ENCODE measurements at places on chromosomes 1 and 21. TPM values are rescaled to one million over a fixed set of nuclear protein-coding genes. Genes with fewer than 3 reads are reported as not detected.

OPTC gene
- total RNA-seq = not detected

SLC5A9 gene
- not detected for total RNA-seq

PTGS2 gene
- total RNA-seq = 29.4 TPM

AMY1C gene
- not detected for total RNA-seq

FTCD gene
- not detected for total RNA-seq

TNFAIP8L2 gene
- not detected for total RNA-seq

C1orf53 gene
- 20.4 TPM for total RNA-seq

PIK3R3 gene
- total RNA-seq = 20.6 TPM

PRUNE1 gene
- total RNA-seq = 26.6 TPM

PSRC1 gene
- total RNA-seq = 83.5 TPM

CFHR1 gene
- total RNA-seq = not detected

GRCh38 chr1:212561501-212561931, 47.0 kb upstream of the ATF3 start:
- peak; percentile 86 for DNase-seq

DNA sequence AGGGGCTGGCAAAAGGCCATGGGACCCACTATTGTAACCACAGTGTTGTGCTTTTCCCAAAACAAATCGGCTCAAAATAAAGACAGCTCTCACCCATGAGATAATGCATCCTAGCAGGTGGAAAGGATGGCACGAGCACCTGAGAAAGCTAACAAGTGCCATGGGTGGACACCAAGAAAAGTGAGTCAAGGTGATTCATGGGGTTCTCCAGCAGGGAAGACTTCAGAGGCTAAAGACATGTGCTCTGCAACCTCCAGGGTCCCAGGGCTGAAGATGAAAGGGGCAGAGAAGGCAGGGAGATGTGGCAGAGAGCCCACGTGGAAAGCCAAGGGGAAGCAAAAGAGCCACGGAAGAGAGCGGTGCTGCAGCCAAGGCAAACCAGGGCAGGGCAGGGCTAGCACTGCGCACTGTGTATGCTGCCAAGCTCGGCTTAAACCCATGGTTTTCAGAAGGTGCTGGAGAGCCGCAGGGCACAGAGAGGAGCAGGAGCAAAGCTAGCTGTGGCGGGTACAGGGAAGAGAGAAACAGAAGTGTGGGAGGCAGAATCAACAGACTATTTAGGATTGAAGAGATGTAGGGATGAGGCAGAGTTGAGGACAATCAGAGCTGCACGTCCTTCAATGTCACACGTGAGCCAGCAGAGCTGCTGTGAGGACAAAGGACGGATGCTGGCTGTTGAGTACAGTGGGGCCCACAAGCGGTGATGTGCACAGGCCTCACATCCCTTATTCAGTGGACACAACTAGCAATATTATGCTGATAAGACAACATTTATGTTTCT, 41.8 kb upstream of the C1orf198 start:
- no peak for DNase-seq

- no peak for DNase-seq
These were observed 2.4 kb downstream of the IRF6 start for GRCh38 chr1:209803568-209803967.

DNA sequence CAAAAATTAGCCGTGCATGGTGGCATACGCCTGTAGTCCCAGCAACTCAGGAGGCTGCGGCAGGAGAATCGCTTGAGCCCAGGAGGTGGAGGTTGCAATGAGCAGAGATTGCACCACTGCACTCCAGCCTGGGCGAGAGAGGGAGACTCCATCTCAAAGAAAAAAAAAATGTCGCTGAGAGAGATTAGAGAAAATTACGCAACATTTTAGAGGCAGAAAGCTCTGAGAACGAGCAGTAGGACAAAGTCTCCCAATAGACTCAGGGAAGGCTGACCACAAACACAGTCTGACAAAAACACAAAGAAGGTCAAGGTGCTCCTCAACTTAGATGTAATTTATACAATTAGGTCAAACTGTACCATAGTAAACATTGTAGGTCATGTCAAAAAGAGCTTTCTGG, 367.6 kb upstream of the ZRANB2 start:
- DNase-seq = no peak

DNA sequence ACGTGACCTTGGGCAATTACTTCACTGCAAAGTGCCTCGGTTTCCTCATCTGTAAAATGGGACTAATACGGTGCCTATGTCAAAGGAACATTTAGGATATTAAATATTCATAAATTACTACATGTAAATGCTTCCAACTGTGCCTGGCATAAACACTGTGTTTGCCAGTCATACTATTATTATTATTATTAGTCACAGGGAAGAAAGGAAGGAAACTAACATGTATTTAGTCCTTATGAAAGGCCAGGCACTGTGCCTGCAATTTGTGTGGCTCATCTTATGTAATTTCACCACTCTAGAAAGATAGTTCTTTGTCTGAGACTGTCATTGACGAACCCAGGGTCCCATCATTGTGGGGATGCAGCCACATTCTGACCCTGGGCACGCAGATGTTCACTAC, 45.0 kb downstream of the EPHB2 start:
- no peak for DNase-seq

GRCh38 chr21:45539796-45540600, 2.2 kb downstream of the SLC19A1 start:
- no peak for DNase-seq

DNA sequence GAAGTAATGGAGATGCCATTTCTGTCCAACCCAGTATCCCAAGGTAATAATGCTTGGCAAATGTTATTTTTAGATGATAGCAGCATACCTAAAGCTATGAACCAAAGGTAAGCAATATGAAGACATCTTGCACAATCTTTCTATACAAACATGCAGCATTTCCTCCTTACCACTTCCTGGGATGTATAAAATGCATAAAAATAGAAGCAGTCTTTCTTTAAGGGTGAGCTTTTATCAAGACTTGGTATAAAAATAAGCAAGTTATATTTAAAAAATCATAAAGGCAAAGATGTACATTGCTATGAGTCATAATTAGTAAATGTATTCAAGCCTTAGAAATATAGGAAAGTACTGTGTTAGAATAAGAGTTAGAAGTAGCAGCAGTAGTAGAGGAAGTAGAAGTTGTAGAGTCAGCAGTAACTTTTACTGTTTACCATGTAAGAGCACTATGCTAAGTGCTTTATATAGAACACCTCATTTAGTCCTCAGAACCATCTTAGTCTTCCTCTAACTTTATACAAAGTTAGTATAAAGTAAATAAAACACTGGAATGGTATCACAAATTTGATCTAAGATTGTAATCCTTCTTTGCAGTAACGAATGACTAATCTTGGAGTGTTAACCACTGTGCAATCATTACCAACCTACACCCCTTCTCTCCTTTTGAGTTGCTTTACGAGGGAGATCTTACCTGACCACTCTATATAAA, 371.3 kb downstream of the VAV3 start:
- peak; percentile 76 for DNase-seq

DNA sequence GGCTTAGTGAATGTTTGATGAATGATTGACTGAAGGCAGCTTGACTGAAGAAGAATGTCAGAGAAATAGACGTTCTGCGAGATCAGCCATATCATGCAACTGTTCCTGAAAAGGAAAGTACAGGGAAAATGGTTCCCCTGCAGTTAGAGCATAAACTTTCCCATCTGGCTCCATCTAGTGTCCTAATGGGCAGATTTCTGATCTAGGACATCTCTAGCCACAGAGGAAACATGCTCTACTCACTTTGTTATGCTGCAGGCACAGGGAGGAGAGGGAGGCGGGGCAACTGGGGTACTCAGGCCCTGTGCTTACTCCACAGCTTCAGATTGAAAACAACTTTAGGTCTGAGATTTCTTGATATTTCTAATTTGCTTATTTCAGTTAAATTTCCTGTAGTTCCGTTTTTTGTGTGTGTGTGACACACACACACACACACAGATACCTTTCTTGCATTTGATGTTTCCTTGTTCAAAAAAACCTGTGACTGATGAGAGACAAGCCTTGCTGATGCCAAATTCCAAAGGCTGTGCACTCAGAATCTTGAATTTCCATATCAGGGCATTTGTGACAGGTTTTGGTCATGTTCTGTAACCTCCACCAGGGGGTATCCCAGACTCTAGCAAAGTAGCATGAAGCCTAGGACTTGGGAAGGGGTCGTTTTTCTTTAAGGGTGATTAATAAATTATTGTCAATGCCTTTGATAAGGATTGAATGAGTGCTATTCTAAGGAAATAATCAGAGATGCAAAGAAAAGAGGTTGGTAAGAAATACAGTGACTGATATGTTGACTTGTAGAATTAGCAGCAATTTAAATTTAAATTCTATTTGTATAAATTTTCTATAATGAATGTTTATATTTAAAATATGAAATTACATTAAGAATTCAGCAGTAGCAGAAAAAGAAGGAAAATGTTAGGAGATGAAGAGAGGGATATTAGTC, 139.7 kb upstream of the BEND5 start:
- peak; percentile 41 for DNase-seq

- DNase-seq = no peak
These were observed 240.0 kb upstream of the CAMK1G start for GRCh38 chr1:209343511-209343910.

- no peak for DNase-seq
These were observed 61.1 kb upstream of the GNG4 start for GRCh38 chr1:235710687-235711086.

DNA sequence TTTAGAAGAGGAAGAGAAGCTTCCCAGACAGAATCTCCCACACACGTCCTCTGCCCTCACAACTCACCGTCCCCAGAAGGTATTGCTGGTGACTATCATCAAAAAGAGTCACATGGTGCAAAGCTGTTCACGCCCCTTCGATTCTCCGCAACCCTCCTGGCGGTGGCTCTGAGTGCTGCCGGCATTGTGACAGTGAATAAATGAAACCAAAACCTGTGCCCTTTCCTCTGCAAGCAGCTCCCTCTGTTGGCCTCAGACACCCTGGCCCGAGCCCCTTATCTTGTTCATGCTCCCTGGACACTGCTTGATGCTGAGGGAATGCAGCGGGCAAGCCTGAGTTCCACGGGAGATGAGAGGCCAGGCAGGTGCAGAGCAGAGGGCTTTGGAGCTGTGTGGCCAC, 510.3 kb downstream of the NPHP4 start:
- DNase-seq = no peak

- DNase-seq = peak; percentile 83
These were observed 13.7 kb upstream of the E2F2 start for GRCh38 chr1:23544444-23545389.

GRCh38 chr1:156021093-156021428, 310 bp upstream of the SSR2 start:
- DNase-seq = no peak

GRCh38 chr1:196877964-196878363, 9.9 kb upstream of the CFHR4 start:
- peak; percentile 12 for DNase-seq

GRCh38 chr1:221840511-221841243, 98.8 kb upstream of the DUSP10 start:
- peak; percentile 32 for DNase-seq

- no peak for DNase-seq
These were observed 21.6 kb upstream of the CCDC27 start for GRCh38 chr1:3730543-3731247.

GRCh38 chr1:182699393-182700350, 15.3 kb upstream of the RGS8 start:
- peak; percentile 3 for DNase-seq

- no peak for DNase-seq
These were observed 51.3 kb downstream of the UBE4B start for GRCh38 chr1:10084045-10084444.

GRCh38 chr1:168345939-168346338, 65.3 kb downstream of the TBX19 start:
- DNase-seq = no peak

- peak; percentile 86 for DNase-seq
These were observed 727.6 kb upstream of the CHRM3 start for GRCh38 chr1:238658763-238659162.

DNA sequence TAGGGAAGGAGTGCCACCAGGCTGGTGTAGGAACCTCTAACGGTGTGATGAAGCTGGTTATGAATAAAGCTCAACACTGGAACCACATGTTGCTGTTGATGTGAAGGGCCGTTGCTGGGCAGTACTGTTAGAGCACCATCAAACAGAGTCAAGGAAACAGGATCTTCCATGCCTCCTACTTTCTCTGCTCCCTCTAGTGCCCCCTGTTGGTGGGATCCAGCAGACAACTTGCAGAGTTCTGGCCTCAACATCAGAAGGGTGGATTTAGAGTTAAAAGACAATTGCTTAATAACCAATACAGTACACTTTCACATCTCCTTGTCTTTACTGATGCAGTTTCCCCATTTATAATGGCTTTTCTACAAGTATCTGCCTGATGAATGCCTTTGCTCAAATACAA, 336.4 kb downstream of the NTNG1 start:
- DNase-seq = no peak

DNA sequence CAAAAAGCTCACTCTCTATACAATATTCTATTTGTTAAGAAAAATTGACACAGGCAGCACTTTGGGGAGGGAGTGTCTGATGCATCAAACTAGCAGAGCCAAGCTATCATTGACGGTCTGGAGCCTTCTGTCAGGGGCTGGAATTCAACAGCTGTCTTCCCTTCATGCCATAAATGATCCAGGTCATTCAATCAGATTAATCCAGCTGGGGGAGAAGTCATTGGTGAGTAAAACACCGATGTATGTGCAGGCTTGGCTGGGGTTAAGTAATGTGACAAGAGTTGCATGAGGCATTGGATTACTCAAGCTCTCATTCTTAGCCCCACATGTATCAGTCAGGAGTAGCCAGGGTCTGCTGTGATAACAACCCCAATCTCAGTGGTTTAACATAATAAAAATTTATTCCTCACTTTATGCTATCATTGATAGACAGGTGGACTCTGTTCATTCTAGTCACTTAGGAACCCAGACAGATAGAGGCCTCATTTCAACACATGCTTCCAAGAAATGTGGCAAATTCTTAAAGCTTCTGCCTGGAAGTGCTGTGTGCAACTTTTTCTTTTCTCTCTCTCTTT, 118.1 kb upstream of the GADD45A start:
- no peak for DNase-seq

GRCh38 chr1:110190282-110190929, 19.7 kb upstream of the KCNC4 start:
- DNase-seq = peak; percentile 43

GRCh38 chr1:211825980-211826379, 4.6 kb downstream of the LPGAT1 start:
- peak; percentile 66 for DNase-seq

GRCh38 chr1:186022184-186022583, 288.0 kb downstream of the HMCN1 start:
- no peak for DNase-seq

DNA sequence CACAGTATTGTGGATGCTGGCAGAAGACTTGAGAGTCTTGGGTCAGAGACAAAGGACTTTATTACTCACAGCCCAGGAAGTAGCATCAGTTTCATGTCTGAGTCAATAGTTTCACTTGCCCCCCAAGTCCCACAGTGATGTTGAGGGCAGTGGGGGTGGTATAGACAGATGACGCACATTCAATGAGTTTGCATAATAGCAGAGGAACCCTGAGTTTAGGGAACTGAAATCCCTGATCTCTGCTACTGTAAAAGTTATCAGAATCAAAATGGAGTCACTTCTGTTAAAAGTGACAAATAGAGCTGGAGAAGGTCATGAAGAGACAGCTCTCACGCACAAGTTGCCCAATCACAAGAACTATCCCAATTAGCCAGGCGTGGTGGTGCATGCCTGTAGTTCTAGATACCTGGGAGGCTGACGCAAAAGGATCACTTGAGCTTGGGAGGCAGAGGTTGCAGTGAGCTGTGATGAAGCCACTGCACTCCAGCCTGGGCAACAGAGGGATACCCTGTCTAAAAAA, 11.5 kb upstream of the HCRTR1 start:
- DNase-seq = peak; percentile 49

- no peak for DNase-seq
These were observed 100.6 kb upstream of the PLPPR4 start for GRCh38 chr1:99163671-99164070.

GRCh38 chr1:5903680-5904079, 88.5 kb downstream of the NPHP4 start:
- DNase-seq = no peak
